Activated CD4-positive, alpha-beta T cell treated with anti-CD3 and anti-CD28 coated beads, Interleukin-2, amount 10 ng/mL, durations not matched to agents 24 days and 14 days (primary cell): ENCODE measurements at places on chromosomes 7 and 10. TPM values are rescaled to one million over a fixed set of nuclear protein-coding genes. Genes with fewer than 3 reads are reported as not detected.

DNA sequence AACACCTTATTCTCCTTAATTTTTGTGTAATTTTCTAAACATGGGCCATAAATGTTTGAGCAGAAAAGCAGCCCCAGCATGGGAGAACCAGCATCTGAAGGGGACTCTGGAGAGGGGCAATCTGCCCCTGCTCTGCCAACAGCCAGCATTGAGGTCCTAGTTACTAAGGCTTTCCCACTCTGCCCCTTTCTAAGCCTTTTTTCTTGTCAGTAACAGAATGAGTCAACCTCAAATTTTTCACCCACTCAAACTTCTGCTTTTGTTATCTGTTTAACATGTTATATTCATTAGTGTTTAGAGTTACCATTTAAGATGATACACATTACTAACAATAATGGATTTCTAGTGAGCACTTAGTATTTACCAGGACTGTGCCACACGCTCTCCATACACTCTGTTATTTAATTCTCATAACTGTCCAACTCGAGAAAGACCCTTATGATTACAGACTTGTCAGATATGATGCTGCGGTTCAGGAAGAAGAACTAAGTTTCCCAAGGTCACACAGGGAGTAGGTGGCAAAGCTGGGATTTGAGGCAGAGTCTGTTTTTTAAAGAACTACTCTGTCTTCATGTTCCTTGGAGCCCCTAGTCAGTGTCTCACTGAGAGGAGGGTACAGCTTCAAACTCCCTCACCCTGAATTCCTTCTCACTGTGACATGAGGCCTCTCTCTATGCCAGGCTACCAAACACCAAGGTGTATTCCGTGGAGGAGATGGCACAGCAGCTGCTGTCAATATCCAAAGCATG, 19.9 kb upstream of the GPAM start:
- no peak for DNase-seq
- peaks cover 5% of the 10 kb centered on the region for H3K27me3 ChIP-seq
- H3K4me1 ChIP-seq: peaks cover 3% of the 10 kb centered on the region
- H3K27ac ChIP-seq: no peak overlapping the region
- H3K36me3 ChIP-seq: no peaks in the 10 kb centered on the region

DNA sequence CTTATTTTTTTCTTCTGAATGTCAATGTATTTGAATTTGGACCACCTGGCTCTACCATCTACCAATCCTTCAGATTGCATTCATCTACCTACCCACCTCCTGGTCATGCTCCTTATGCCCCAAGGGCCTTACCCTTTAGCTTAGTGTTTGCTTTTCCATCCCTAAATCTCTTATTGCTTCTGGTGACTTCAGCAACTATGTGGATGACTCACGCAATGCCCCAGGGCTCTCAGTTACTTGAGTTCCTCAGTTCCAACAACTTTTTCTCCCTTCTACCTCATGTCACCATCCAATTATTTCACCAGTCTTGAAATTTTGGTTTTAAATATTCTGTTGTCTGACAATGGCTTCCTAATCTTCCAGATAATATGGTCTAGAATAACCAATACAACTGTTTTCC, 118.9 kb downstream of the CFAP58 start:
- H3K27ac ChIP-seq: no peak overlapping the region
- H3K27me3 ChIP-seq: peaks cover 18% of the 10 kb centered on the region
- no peak overlapping the region for H3K4me3 ChIP-seq
- no peaks in the 10 kb centered on the region for H3K4me1 ChIP-seq
- no peaks in the 10 kb centered on the region for H3K36me3 ChIP-seq

- no peaks in the 10 kb centered on the region for H3K36me3 ChIP-seq
- no peak for DNase-seq
Measured at GRCh38 chr7:1357601-1358271, 101.5 kb downstream of the MICALL2 start.

GRCh38 chr7:128236924-128237586, 4.0 kb upstream of the LEP start:
- DNase-seq: peak; percentile 78
- peak overlapping the region; percentile 34 for H3K27ac ChIP-seq

DNA sequence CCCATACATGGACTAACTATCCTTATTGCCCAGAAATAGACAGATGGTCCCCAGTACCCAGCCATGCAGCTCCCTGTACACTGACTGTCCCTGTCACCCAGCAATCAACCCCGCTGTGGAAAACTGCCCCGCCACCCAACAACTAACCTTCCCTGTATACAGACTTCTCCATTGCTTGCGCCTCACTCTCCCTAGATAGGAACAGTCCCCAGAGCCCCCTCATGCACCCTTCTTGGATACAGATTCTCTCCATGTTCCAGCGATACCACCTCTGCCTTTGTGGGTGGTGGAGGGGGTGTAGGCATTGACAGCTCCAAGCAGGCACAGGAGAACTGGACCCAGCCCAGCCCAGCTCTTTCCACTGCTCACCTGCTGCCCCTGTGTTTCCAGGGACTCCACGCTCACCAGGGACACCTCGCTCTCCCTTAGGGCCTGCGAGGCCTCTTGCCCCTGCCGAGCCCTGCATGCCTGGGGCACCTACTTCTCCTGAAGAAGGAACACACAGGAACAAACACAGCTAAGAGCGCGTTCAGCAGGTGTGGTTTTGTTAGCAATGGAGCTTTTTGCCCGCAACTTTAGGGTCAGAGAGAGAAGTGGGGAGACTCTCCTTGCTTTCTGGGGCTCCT, 7.2 kb downstream of the SFTPD start:
- peak; percentile 45 for DNase-seq
- no peak overlapping the region for H3K27ac ChIP-seq
- H3K4me3 ChIP-seq: no peak overlapping the region
- peaks cover 5% of the 10 kb centered on the region for H3K4me1 ChIP-seq

DNA sequence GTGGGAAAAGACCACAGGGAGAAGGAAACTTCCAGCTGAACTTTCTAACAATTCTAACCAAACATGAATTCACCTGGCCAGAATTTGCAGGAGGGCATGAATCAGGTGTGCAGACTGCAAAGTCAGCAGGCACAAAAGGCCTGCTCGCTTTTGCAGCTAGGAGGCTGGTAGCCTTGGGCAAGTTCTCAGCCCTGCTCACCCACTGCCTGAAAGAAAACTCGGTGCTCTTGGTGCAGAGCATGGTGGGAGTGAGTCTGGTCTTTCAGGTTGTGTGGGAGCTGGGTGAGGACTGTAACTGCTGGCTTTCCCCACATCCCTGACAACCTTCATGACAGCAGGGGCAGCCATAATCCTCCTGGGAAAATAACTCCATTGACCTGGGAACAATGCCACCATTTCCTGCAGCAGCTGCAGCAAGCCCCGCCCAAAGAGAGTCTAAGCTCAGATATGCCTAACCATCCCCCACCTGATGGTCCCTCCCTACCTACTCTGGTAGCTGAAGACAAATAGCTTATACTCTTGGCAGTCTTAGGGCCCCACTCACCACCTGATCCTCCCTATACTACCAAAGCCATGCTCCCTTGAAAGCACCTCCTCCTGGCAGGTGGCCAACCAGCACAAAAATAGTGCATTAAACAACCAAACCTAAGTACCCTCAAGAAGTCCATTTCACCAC, 31.6 kb downstream of the ZNF117 start:
- H3K36me3 ChIP-seq: no peaks in the 10 kb centered on the region
- no peaks in the 10 kb centered on the region for H3K4me1 ChIP-seq
- no peak overlapping the region for H3K27ac ChIP-seq
- no peak overlapping the region for H3K4me3 ChIP-seq
- no peaks in the 10 kb centered on the region for H3K27me3 ChIP-seq

DNA sequence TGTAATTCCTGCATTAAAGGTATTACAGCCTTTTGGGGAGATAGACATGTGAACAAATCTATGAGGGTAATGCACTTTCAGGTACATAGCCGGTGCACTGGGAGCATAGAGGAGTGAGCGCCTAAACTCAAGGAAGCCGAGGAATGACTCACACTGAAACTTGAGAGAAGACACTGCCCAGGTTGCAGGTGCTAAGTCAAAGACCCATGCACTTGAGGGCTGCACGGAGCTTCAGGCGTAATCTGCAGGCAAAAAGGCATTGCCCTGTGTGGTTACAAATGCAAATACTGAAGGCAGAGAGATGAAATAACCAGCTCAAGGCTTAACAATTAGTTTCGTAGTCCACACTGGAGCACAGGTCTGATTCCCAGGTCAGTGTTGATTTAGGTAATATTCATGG, 51.0 kb upstream of the OSBPL3 start:
- no peaks in the 10 kb centered on the region for H3K36me3 ChIP-seq
- DNase-seq: no peak
- H3K27ac ChIP-seq: peak overlapping the region; percentile 22
- no peak overlapping the region for H3K4me3 ChIP-seq
- H3K27me3 ChIP-seq: no peaks in the 10 kb centered on the region
- peaks cover 45% of the 10 kb centered on the region for H3K4me1 ChIP-seq

DNA sequence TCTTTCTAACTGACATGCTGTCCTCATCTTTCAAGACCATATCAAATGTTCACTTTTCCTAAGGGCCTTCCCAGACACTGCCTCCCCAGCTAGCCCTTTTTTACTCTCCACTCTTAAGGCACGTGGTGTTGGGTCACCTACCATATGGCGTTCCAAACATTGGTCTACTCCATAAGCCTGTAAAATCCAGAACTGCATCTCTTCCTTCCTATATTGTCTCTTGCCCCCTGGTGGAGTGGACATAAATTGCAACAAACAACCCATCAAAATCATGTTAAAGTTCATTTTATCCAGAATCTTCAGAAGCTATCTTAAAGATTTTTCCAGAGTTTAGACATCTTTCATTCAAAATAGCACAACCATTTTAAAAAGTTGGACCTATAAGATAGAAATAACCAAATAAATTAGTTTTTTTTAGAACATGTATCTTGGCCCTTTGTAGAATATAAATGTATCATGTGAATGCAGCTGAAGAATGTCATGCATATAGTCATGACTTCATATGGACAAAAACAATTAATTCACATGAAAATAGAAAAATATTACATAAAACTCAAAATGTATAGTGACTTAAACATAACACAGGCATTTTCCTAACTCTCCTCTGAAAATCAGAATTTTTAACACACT, 180.6 kb upstream of the CHRM2 start:
- no peak for DNase-seq
- no peaks in the 10 kb centered on the region for H3K36me3 ChIP-seq
- H3K4me1 ChIP-seq: no peaks in the 10 kb centered on the region
- H3K4me3 ChIP-seq: no peak overlapping the region

- H3K36me3 ChIP-seq: peaks cover 11% of the 10 kb centered on the region
- no peak for DNase-seq
- no peak overlapping the region for H3K27ac ChIP-seq
Measured at GRCh38 chr10:79139124-79139835, 70.5 kb downstream of the ZMIZ1 start.

DNA sequence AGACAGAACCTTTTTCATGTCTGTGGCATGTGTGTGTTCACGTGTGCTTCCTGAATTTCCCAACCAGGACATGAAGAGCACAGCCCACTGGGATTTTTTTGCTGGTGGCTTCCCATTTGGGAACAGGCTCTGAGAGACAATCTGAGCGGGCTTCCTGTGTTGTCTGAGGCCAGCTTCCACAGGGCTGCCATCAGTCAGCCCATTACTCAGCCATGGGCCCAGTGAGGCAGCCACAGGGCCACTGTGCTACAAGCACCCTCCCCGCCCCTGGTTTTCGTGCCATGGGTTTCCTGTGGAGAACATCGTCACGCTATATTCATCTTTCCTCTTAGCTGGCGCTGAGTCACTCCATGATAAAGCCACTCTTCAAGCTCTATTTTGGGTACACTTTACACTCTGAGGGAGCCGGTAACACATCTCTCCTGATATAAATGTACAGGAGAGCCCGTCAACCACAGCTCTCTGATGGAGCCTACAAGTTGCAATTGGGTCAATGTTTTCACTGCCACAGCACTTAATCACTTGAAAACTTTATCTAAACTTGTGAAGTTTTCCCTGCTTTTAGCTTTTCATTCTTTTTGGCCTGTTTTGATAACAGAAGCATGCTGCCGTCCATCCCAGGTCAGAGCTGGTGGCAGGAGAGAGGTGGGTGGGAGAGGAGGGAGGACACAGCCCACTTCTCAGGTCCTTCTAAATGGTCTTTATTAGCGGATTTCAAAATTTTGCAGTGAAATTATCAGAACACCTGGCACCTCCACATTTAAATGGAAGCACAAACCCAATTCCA, 96.9 kb downstream of the HIPK2 start:
- peaks cover 22% of the 10 kb centered on the region for H3K36me3 ChIP-seq
- DNase-seq: peak; percentile 88
- peak overlapping the region; percentile 67 for H3K4me3 ChIP-seq
- no peaks in the 10 kb centered on the region for H3K27me3 ChIP-seq

DNA sequence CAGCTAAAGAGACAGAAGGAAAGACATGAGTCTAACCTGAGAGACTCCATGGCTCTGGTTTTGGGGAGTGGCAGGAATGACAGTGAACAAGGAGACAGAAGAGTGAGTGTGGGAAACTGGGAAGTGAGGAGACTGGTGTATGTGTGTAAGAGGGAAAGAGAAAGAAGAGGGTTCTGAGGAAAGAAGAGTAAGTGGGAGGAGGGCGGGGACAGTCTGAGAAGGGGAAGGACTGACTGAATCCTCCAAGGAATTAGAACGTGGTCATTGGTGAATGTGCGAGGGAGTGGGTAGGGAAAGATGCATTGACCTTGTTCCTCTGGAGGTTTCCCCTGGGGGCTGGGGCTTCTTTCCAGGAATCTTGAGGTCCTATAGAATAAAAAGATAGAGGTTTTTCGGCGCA, 26.6 kb downstream of the WNT8B start:
- DNase-seq: no peak
- H3K4me1 ChIP-seq: peaks cover 25% of the 10 kb centered on the region
- H3K4me3 ChIP-seq: no peak overlapping the region
- no peaks in the 10 kb centered on the region for H3K27me3 ChIP-seq
- peak overlapping the region; percentile 68 for H3K27ac ChIP-seq

- H3K4me3 ChIP-seq: no peak overlapping the region
- DNase-seq: peak; percentile 60
- H3K27ac ChIP-seq: peak overlapping the region; percentile 17
- H3K36me3 ChIP-seq: no peaks in the 10 kb centered on the region
- peaks cover 20% of the 10 kb centered on the region for H3K27me3 ChIP-seq
Measured at GRCh38 chr7:29243910-29244655, 49.5 kb downstream of the CHN2 start.

- no peak overlapping the region for H3K27ac ChIP-seq
- no peaks in the 10 kb centered on the region for H3K36me3 ChIP-seq
- no peak for DNase-seq
- H3K4me3 ChIP-seq: no peak overlapping the region
- peaks cover 1% of the 10 kb centered on the region for H3K4me1 ChIP-seq
- peaks cover 25% of the 10 kb centered on the region for H3K27me3 ChIP-seq
Measured at GRCh38 chr7:128266883-128267594, 26.0 kb downstream of the LEP start.

The ZP3 gene
- total RNA-seq: 7.4 and 7.5 TPM in 2 replicates

The RELN gene
- total RNA-seq: not detected in 2 replicates

The LBX1 gene
- not detected in 2 replicates for total RNA-seq

The CARD11 gene
- total RNA-seq: 93.4 and 96.2 TPM in 2 replicates

The YAE1 gene
- total RNA-seq: 14.2 and 14.3 TPM in 2 replicates

The NUTM2B gene
- total RNA-seq: 0.91 and 1.1 TPM in 2 replicates

The RBM28 gene
- 76.7 and 85.8 TPM in 2 replicates for total RNA-seq

The THNSL1 gene
- total RNA-seq: 3.6 and 4.2 TPM in 2 replicates

The NUTM2E gene
- 0.19 TPM in 1 of 2 replicates, not detected in the other for total RNA-seq
